ENCODE measurements at places on chromosomes 4 and X.

DNA sequence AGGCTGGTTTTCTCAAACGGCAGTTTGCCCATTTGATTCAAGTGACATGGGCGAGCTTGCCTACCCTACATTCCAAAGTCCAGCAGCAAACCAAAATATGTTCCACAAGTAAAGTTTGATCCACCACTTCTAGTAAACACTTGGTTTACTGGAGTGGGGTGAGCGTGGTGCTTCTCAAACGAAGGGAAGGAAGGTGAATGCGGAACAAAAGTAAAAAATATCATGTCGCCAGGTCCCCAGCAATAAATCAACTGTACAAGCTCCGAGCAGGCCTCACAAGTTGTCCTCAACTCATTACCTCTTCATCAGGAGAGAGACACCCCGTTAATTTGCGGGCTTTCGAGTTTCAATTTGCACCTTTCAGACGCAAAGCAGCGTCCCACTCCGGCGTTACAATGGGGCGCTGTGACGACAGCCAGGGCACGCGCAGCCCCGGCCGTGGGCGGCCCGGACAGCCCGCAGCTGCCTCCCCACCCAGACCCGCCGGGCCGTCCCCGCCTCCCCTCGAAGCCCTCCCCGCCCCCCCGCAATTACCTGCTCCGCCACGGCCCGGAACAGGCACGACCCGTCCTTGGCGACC, 1.0 kb downstream of the OTUD4 start:
- DNase-seq, result peak; percentile 23

DNA sequence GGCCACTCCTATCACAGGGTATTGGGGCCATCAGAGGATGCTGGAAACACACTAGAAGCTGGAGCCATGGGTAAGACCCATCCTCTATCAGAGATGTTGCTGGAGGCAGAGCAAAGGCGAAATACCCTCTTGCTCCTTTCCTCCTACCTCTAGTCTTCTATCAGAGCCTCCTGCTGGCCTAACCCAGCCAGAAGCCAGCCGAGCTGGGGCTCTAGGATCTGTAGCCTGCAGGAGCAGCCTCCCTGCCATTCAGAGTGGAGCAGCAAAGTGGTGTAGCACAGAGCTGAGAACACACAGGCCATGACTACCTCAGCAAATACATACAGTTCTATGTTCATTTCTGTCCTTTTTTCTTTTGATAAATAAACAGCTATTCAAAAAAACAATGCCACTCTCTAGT, 35.7 kb downstream of the GATB start:
- DNase-seq, result no peak

DNA sequence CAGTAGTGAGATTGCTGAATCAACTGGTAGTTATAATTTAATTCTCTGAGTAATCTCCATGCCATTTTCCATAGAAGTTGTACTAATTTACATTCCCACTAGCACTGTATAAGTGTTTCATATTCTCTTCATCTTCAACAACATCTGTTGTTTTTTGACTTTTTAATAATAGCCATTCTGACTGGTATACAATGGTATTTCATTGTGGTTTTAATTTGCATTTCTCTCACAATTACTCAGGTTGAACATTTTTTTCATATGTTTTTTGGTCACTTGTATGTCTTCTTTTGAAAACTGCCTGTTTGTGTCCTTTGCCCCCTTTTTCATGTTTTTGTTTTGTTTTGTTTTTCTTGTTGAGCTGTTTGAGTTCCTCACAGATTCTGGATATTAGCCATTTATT, 880.2 kb downstream of the RAPGEF2 start:
- no peak for DNase-seq

- DNase-seq, result no peak
Measured at GRCh38 chrX:88604433-88605221, 142.4 kb upstream of the CPXCR1 start.

DNA sequence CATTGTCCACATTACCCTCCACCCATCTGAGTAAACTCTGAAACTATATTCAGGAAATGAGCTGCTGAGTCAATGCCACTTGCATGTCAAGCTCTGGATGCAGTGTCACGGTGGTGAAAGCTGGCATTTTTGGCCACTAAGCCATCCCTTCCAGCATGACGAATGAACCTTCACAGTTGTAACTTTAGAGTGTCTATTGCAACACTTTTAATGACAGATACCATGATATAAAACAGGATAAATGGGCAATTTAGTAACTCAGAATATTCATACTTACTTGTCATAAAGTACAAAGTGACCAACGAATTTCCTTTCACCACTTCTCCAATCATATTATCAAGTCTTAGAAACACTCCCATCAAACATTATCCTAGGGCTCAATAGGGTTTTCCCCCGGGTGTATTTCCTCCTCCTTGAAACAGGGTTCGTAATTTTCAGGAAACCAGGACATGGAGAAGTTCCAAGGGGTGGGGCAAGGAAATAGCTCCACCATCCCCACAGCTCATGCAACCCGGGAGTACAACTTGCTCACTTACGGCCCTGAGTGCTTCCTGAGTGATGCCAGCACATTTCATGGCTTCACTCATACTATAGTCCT, 73.1 kb downstream of the MTHFD2L start:
- DNase-seq, result peak; percentile 97

DNA sequence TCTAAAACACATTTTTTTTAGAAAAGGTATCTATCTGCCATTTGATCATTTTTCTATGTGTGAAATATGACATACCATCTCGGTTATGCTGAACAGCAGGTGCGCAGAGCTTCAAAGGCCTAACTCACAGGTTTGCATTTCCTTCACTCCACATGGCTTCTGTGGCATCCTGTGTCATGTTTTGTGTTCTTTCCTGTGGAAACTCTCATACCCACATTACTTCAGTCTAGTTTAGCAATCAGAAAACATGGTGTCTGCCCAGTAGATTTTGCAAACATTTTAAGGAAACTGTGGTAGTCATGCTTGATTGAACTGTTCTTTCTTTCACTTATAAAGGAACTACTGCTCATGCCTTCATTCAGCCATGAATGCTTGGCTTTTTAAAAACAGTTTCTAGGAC, 11.3 kb upstream of the ARAP2 start:
- DNase-seq, result no peak

- DNase-seq, result no peak
Measured at GRCh38 chr4:93828995-93829819, 654 bp downstream of the ATOH1 start.

DNA sequence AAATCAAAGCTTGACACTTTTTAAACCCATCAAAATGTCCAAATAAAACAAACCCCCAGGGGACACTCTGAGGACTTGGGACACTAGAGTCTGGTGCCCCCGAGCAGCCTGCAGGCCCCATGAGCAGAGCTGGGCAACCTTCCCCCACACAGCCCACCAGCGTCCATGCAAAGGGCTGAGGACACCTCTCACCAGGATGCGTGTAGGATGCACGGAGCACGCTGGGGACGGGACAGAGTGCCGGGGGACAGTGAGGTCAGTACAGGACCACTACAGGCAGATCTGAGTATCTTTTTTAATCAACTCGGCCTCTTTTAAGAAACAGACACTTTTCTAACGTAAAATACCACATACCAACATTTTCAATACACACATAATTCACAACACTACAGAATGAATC, 6.9 kb downstream of the GAK start:
- DNase-seq, result no peak

DNA sequence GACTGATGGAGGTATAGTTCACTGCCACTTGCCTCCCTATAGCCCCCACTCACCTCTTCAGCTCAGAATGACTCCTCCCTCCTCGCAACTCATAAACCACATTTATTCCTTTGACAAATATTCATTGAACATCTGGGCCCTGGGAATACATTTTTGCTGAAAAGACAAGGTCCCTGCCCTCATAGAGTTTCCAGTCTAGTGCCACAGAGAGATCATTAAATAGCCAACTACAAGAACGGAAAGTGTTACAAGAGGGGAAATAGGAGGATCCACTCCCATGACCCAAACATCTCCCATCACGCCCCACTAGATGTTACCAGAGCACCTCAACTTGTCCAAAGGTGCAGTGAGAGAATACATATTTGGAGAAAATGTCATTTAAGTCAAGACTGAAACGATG, 3.2 kb upstream of the KLF3 start:
- no peak for DNase-seq

GRCh38 chr4:18049446-18049845, 27.9 kb upstream of the LCORL start:
- DNase-seq, result no peak

DNA sequence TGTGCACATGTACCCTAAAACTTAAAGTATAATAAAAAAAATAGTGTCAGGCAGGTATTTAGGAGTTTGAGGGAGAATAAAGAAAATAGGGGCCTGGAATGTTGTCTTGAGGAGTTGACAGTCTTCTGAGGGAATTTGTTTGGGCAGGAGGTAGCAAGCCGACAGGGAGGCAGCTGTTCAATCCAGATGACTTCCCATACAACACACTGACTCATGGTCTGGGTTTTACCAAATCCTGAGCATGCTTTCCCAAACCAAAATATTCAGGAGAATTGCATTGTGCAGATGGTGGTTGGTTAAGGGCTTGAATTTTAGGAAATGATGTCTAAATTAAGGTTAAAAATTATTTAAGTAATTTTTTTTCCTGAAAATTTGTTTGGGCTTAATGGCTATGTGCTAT, 430.0 kb downstream of the INPP4B start:
- no peak for DNase-seq

GRCh38 chr4:38385093-38386004, 278.6 kb upstream of the KLF3 start:
- DNase-seq, result no peak

DNA sequence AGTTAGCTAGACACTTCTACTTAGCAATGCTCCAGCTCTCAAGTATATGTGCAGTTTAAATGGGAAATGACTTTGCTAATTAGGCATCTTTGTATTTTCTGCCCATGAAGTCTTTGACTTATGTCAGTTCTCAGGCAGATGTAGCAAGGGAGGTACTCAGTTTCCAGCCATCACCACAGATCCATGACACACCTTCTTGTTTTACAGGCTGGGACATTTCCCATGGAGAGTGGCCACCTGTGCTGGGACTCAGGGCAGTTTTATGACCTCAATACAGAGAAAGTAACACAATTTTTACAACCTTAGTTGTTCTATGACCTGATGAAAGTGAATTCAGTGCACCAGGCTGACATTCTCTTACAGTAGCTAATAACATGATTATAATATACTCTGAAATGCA, 280.7 kb upstream of the GK2 start:
- no peak for DNase-seq

DNA sequence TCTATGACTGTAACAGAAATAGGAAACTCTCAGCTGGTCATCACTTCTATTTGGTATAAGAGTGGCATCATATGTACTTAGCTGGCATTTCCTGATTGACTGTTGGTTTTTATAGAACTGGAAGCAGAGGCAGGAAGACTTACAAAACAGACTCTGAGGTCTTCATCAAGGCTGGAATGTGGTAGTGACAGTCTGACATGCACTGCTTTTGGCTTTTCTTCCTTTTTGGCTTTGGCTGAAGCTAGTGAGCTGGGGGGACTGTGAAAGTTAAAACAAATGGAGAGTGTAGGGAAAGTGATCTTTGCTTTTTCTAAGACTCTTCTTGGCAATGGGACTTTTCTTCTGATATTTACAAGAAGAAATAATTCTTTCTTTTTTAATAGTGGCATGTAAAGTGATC, 121.1 kb upstream of the SLC4A4 start:
- no peak for DNase-seq

- DNase-seq, result no peak
Measured at GRCh38 chr4:53929311-53929710, 135.1 kb downstream of the CHIC2 start.

- DNase-seq, result no peak
Measured at GRCh38 chr4:18463987-18464559, 442.5 kb upstream of the LCORL start.

DNA sequence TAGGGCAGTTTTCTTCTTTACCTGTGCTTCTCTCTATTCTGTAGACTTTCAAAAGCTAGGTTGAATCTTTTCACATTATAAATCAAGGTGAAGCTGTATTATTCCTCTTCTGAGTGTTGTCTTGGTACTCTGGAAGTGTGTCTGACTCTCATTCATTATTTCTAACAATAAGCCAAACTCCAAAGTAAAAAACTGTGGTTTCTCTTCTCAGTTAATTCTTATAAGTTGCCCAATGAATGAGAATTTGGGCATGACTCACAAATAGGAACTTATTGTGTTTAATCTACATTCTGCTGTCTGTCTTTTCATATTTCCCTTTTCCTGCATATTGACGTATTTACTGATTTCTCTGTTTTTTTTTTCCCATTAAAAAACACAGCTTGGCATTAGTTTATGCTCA, 714.5 kb downstream of the CCSER1 start:
- DNase-seq, result no peak

DNA sequence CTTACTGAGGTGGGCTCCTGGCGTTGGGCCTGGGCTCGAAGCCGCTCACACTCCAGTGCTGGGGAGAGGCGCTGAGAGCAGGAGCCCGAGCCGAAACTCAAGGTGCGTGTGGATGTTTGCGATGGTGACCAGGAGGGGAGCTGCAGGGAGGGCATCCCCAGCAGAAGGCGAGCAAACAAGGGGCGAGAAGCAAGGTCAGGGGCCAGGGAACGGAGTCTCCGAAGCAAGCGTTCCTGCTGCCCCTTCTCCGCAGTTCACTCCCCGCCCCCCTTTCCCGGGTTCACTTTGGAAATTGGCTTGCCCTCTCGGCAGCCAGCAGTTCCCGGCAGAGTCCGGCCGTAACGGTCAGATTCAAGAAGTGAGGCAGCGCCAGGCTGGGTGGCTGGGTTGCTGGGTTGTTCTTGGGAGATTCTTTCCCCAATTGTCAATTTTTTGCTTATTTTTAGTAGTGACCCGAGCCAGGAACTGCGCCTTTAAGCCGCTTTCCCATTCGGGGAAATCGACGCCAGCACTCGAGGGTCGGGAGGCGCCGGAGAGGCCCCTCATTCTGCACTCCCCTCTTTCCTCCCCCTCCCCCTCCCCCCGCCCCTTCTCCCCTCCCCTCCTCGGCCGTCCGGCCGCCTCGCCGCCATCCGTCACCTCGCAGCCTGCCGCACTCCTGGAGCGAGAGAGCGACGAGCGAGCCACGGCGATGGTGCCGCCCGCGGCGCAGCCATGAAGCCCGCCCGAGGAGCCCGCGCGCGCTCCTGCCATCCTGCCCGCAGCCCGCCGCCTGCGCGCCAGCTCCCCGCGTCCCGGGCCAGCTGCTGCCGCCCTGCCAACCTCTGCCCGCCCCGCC, at the start of gene FRMPD3:
FRMPD3 (plus strand) TSS at position 655 of the 838 bp plus-strand sequence. CDS start 76,937 bp downstream, outside the sequence.
- no peak for DNase-seq

DNA sequence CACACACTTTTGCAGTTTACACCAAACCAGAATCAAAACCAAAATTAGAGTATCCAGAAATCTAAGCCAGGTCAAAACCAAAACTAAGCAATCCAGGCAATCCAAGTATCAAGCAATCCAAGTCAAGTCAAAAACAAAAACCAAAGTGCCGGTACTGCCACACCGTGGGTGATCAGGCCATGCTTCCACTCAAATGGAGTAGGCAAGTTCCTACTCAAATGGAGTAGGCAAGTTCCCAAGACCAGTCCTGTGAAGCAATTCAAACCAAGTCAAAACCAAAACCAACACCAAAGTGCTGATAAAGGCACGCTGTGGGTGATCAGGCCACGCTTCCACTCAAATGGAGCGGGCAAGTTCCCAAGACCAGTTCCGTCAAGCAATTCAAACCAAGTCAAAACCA, 31.3 kb downstream of the MID1 start:
- no peak for DNase-seq

GRCh38 chr4:29081234-29081955, 1638.8 kb upstream of the PCDH7 start:
- no peak for DNase-seq

GRCh38 chr4:75786938-75787337, 62.6 kb downstream of the USO1 start:
- DNase-seq, result no peak

Data from NCI-H460 (cell line).